Activated T-cell treated with anti-CD3 and anti-CD28 coated beads, Interleukin-2, amount 50 U/mL, for 24 hours (primary cell): ENCODE measurements at places on chromosomes 3 and 15.
A peak's percentile ranks its signal among the peaks of the same experiment; 100 is the strongest.

- no peak for DNase-seq
Observed at GRCh38 chr3:160641665-160642309, 35.2 kb upstream of the ARL14 start.

DNA sequence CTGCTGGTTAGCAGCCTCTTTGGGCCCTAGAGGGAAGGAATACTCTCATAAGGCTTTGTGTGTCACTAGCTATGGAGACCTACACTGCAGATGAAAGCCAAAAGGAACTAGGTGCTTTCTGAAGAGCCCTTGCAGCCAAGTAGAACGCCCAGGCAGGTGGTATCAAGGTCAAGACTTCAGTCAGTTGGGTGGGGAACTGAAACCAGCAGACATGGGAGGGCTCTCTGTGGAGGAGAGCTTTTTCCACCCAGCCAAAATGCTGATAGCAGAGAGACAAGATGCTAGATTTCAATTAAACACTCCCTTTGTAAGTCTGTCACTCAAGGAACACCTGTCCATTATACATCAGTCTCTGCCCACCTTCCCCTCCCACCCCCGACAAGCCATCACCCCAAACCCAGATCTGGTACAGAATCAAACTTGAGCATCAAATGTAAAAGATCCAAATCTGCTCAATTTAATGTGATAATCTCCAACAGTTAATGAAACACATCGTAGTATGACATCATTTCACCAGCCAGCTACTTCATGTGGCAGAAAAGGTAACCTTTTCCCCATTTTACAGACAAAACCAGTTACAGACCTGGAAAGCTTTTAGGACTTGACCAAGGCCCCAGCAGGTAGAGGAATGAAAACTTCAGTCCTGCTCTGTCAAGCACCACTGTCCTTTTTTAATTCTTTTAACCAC is 14.6 kb downstream of the MRPS25 start:
- DNase-seq: no peak

DNA sequence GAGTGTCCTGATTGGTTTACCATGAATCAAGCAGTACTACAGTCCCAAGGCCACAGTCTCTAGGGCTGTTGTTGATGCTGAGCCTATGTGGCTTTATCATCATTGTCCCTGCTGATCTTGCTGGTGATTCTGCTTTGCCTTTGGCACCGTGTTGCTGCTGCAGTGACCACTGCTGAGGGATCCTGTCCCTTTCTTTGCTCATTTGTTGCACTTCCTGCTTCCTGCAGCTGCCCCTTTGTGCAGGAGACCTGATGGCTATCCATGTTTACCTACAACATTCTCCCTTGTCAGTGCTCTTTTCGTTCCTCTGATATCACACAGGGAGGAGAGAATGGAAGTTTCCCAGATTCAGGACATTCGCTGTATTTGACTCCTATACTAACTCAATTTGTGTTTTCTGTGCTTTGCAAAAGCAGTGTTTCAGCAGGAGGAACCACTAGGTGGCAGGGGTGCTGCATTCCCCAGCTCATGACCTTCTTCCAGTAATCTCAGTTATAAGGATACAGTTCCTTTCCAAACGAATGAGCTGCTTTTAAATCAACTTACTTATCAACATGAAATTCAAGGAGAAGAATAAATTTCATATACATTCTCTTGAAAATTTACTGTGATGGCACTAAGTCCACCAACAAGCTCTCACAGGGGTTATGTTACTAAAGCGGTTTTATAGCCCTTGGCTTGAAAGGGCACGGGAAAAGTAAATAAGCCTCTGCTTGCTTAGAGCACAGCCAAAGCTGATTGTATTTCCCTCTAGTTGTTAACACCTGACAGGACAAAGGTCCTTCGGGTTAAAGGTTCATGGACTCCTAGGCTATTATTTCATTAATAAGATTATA is 9.7 kb upstream of the THUMPD3 start:
- DNase-seq: peak; percentile 51

- no peak for DNase-seq
Observed at GRCh38 chr15:85494048-85494777, 113.8 kb downstream of the AKAP13 start.

- DNase-seq: no peak
Observed at GRCh38 chr3:138509586-138509985, 75.2 kb downstream of the ESYT3 start.

DNA sequence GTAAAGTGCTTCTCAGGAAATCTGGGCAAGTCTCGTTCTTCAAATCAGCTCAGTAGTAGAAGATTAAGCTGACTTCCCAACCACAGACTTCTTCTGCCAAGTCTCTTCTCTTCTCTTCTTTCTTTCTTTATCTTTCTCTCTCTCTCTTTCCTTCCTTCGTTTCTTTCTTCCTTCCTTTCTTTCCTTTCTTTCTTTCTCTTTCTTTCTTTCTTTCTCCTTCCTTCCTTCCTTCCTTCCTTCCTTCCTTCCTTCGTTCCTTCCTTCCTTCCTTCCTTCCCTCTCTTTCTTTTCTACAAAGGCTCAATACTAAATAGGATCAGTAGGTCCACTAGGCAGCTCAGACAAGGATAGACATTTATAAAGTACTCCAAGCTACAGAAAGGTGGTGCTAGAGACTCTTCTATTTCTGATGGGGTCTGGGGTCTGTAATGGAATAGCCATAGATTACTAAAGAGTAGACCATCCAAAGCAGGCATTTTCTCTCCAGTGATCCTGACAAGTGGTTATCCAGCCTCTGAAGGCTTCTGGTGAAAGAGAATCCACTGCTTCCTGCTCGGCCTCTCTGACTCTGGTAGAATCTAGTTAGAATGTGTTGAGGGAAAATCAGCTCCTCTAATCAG is 100.8 kb downstream of the TPRG1 start:
- no peak for DNase-seq

- no peak for DNase-seq
Observed at GRCh38 chr15:101111570-101112262, 140.1 kb downstream of the CHSY1 start.

GRCh38 chr3:183517607-183518006 is 37.9 kb downstream of the KLHL6 start:
- peak; percentile 32 for DNase-seq

- no peak for DNase-seq
Observed at GRCh38 chr3:114338651-114339357, 45.0 kb downstream of the TIGIT start.

DNA sequence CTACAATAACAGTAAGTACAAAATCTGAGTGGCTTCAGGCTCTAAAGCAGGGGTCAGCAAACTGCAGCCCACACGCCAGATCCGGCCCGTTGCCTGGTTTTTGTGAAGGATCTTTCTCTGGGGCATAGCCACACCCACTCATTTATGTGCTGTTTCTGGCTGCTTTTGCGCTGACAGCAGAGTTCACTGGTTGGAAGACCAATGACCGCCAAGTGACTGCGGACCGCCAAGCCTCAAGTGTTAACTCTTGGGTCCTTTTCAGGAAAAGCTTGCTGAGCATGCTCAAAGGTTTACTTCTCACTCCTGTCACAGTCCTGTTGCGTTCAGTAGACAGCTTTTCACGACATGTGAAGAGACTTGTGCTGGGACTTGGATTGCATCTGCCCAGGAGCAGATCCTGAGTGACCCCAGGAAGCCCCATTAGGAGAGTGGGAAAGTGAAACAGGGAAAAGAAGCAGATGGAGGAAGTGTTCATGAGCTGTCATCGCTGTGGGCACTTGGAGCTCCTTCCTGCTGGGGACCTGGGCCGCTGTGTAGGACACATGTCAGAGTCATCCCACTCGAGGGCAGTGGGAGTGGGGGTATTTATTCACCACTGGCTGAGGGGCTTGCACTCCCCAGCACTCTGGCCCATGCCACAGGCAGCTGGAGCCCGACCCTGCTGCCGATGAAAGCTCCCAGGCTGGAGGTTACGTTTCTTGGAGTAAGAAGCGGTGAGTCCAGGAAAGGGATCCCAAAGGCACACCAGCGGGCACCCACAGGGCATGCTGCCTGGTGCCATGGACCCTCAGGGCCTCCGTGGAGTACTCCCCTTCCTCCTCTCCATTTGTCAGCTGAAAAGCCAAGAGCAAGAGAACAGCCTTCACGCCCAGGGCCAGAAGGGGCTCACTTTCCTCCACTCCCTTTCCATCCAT is 249.1 kb downstream of the PLCL2 start:
- DNase-seq: no peak

DNA sequence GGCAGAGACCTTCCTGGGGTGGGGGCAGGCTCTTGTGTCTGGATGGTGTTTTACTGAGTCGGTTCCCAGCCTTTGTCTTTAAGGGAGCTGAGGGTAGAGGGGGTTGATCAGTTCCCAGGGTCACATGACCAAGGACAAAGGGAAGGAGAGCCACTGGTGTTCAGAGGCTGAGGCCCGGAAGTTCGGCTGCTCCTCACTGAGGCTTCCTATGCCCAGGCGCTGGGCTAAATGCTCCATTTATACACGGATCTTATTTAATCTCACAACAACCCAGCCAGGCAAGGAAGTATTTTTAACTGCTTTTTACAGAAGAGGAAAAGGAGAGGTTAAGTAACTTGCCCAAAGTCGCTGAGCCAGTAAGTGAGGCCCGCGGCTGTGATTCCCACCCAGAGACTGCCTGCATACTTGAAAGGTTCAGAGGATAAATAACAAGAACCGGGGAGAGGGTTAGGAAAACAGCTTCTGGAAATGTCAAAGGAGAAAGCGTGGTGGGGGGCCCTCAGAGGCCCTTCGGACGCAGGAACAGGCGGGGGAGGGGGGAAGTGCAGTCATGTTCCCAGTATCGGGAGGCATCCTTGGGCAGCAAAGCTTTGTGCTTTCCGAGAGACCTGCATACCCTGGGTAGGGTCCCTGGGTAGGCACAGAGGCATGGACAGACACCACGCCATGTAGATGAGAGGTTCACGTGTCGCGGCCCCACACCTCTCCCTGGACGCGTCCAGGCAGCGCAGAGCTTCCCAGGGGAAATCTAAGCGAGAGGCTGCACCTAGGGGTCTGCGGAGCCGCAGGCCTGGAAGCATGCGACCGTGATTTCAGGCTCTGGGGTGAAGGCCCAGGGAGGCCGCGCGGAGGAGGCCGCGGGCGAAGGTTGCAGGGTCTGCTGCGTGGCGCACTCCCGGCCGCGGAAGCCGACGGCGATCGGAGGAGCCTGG is 21.3 kb downstream of the EPHB3 start:
- DNase-seq: no peak

- DNase-seq: no peak
Observed at GRCh38 chr15:26674467-26674866, 98.4 kb downstream of the GABRB3 start.

DNA sequence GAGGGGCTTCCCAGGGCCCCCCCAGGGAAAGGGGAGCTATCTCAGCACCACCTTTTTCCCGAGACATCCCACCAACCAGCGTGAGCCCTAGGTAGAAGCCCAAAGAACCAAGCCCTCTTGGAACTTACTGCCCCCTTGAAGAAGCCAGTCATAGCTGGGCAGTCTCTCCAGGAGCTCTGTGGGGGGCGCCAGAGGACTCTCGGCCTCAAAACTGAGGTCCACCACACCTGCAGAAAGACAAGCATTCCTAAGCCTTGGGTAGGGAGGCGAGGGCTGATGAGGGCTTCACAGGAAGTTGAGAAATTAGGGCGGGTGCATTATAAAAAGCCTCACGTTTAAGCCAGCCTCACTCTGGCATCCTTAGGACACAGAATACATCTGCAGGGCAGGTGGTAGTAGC is 9.0 kb downstream of the SSUH2 start:
- DNase-seq: no peak

- DNase-seq: no peak
Observed at GRCh38 chr15:29051422-29051821, 165.6 kb downstream of the APBA2 start.

DNA sequence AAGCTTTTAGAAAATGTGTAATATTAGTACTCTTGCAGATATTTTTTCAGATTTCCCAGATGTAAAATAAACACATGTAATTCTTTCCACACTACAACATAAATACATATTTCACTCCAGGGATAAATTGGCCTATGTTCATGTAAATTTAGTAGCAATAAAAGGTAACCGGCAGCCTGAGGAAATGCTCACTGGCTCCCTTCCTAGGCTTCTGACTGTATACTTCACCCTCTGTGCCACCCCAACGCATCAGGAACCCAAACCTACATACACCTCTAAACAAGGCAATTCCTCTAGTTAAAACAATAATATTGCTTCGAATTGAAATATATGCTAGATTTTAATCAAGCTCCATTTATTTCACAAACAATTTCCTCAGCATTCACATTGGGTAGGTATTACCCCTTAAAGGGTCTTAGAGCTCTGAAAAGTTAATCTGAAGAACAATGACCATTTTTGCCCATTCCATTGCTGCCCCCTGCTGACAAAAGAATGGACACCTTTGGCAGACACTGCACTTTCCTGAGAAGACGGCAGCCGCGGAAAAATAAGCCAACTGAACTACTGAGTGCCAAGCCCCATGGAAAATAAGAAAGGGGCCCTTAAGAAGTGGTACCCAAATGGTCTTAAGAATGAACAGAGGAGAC is 212.5 kb downstream of the OSBPL10 start:
- DNase-seq: peak; percentile 49

GRCh38 chr3:63855333-63855940 is 8.2 kb downstream of the THOC7 start:
- no peak for DNase-seq

DNA sequence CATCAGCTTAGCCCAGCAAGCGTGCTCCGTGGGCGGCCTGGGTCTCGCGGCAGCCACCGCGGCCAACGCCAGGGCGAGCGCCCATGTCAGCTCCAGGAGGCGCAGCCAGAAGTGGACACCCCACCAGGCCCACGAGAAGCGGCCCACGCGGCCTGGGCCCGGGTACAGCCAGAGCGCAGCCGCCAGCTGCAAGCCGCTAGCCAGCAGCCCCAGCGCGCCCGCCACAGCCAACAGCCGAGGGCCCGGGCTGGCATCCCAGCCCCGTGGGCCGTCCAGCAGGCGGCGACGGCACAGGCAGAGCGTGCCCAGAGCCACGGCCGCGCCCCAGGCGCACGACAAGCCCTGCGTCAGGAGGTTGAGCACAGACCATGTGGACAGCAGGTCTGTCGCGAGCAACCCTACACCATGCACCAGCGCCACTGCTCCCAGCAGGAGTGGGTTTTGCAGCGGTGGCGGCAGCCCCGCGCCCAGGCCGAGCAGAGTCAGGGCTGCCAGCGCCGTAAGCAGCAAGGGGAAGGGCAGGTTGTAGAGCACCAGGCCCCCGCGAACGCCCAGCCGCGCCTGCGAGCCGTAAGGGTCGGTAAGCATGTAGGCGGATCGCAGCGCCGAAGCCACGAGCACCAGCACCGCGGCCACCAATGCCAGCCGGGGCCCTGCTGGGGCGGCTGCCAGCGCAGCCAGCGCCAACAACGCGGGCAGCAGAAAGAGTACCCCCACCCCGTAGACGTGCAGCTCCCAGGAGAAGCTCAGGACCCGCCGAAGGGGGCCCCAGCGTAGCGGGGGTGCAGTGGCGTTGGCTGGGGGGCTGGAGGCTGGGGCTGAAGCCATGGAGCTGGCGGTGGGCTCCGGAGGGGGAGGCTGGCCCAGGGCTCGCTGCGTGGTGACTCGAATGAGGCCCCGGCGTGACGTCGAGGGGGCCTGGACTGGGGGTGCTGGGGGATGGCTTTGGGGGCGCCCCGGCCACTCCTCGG is 4.9 kb downstream of the PRRT3 start:
- no peak for DNase-seq

DNA sequence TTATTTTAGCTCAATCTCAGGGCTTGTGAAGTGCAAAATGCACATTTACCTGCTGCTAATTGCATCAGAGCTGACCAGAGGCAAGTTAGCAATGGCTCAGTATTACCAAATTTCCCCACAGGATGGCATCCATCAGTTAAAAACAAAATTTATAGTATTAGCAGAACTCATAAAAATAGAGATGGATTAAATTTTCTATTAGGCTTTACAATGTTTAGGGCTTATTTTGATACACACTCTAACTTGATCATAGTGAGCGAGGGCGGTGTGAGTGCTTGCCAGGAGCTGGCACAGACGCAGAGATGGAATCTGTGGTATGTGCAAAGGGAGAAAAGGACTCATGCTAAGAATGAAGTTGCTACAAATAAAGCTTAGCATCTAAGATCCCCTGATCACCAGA is 241.0 kb downstream of the NSUN3 start:
- DNase-seq: no peak

GRCh38 chr3:18445401-18446148 is 20.4 kb upstream of the SATB1 start:
- DNase-seq: peak; percentile 81
